Left lung (tissue), 14 donors: ENCODE measurements at places on chromosomes 5 and 9. TPM values are rescaled to one million over a fixed set of nuclear protein-coding genes. Genes with fewer than 3 reads are reported as not detected.

Gene FUT7
- 0.17 TPM for total RNA-seq

Gene IFNA13
- not detected for total RNA-seq

Gene FAM221B
- not detected for total RNA-seq

Gene TAF9
- 40.6 TPM for total RNA-seq
